ENCODE measurements at places on chromosomes 7 and 10.

DNA sequence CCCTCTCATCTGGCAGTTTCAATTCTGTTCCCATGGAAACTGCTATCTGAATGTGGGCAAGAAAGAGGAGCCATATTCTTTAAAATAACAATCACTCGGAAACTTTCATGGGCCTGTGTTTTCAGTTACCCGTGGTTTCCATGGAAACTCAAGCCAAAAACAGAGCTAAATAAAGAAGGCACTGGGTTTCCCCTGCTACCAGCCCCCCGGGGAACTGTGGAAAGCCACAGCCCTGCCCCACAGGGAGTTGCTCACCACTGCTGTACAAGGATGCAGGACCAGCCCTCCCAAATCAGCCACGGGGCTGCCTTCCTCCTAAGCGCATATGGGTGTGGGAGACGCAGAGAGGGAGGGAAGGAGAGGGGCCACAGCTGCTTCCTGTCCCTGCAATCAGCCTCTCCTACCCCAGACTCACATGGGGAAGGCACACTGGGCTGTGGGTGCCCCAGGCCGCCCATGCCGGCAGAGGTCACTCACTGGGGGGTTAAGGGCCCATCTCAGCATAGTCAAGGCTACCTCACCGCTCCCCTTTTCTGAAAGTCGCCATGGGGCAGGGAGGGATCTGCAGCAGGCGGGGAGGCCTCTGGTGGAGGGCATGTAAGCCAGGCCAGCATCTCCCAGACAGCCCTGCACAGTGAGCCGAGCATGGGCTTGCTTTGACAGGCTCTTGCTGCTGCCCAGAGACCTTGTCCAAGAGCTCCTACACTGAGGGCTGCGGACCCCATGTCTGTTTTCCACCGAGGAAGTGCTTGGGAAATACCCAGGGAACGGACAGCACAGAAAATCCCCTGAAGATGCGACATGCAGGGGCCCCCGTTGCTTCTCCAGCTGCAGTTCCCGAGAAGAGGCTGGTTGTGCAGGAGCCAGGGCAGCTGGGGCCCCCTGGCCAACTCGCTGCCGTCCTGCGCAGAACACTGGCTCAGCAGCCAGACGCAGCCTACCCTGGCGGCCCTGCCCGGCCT is 157.3 kb upstream of the PPP2R2D start:
- DNase-seq, result peak; percentile 1

- DNase-seq, result no peak
Measured at GRCh38 chr10:7956508-7956907, 98.0 kb upstream of the GATA3 start.

DNA sequence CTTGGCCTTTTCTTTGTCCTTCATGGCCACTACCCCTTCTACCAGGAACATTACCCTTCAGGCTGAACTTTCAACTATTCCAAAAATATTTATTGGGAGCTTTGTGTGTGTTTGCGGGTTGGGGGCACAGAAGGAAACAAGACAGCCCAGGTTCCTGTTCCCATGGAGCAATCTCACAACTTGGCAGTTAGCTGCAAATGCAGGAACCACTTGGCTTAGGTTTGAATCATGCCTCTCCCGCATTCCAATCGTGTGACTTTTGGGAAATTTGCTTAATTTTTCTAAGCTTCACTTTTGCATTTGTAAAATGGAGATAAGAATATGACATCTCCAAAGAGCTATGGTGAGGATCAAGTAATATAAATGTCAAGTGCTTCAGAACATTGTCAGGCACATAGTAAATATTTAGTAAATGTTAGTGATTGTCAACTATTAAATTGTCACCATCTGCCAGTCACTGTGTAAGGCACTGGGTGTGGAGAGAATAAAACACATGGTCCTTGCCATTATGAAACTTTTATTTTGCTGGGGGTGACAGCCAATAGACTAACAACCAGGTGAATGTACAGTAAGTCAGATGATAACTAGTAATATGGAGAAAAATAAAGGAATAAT is 277.1 kb downstream of the SNX13 start:
- no peak for DNase-seq

DNA sequence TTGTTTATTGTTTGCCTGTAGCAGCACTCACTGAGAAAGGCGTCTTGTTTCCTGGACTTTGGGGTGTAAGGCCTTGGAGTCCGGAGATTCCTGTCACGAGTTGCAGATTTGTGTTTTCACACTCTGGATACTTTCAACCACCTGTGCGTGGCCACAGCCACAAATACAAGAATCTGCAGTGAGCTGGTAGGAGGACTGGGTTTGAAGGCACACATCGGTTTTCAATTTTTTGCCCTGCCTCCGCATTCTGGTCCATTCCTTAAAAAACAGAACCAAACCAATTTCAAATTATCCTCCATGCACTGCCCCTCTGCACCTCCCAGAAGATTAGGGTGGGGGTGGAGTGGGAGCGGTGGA is 619 bp downstream of the EXOC4 start:
- peak; percentile 1 for DNase-seq

GRCh38 chr10:79380125-79380945 is 33.1 kb downstream of the PPIF start:
- no peak for DNase-seq

- peak; percentile 29 for DNase-seq
Measured at GRCh38 chr7:73828107-73828803, 2.5 kb upstream of the CLDN4 start.

GRCh38 chr7:96400518-96400917 is 78.6 kb upstream of the SLC25A13 start:
- no peak for DNase-seq

DNA sequence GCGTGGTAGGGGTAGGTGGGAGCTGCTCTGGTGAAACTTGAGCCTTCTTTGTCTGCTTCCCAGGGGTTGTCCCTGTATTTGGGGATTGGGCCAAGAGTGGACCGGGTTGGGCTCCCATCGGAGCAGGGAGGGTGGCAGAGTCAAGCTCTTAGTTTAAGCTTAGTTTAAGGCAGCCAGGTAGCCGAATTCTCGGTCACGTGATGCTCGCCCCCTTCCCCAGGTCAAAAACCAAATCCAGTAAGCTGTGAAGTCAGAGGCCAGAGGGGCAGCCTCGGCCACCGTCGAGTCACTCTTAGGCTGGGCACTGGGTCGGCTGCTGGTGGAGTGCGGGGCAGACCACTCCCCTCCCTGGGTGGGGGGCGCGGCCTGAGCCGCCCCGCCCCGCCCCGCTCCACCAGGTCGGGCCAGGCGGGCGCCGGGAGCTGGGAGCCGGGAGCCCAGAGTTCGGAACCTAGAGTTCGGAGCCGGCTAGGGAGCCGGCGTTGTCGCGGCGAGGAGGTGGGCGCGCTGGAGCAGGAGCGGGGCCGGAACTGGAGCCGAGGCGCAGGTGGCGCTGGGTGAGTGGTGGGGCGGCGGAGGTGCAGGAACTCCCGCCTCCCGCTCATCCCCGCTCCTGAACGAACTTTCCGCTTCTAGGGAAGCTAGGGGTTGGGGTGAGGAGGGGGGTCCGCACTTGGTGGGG is 2.8 kb upstream of the LZTS2 start:
- peak; percentile 46 for DNase-seq
